ENCODE measurements at places on chromosomes 16 and 17.

GRCh38 chr16:14307059-14307526 is 236.0 kb downstream of the MRTFB start:
- DNase-seq: no peak

GRCh38 chr16:27503662-27504061 is 46.1 kb downstream of the GTF3C1 start:
- DNase-seq: no peak

DNA sequence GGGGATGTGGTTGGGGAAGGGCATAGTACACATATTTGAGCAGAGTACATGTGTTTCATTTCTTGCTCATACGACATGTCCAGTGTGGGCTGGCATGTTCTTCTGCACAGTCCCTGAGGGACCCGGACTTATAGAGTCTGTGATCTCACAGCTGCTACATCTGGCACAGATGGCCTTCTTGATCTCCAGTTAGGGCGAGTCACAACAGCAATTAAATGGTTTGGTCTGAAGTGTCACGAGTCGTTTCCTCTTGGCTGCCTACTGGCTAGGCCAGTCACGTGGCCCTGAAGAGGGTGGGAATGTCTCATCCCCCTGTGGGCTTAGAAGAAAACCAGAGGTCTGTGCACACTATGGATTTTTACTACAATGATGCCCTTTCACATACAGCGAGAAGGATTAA is 443.6 kb downstream of the WWOX start:
- DNase-seq: no peak

DNA sequence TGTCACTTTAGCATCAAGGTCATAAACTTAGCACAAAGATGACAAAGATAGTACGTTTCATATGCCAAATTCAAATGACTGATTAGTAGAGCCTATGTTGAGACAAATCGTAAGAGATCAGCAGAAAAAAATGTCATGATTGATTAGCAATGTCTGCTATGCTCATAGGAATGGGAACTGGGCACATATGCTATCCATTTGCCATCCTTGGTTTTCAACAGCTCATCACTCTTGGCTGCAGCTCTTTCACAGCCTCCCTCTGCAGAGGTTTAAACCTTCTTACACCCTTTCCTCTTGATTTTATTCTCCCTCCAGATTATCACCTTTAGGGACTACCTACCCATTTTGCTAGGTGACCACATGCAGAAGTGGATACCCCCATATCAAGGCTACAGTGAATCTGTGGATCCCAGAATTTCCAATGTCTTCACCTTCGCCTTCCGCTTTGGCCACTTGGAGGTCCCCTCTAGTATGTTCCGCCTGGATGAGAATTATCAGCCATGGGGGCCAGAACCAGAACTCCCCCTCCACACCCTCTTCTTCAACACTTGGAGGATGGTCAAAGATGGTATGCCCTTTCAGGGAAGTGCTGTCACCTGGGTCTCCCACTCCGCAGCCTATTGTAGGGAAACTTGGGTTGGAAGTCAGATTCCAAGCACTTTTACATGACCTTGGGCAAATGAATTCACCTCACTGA is 16.2 kb downstream of the MPO start:
- DNase-seq: no peak

GRCh38 chr17:67469208-67469980 is 92.3 kb downstream of the PITPNC1 start:
- DNase-seq: peak; percentile 23

- no peak for DNase-seq
These were observed 3.5 kb downstream of the MPO start for GRCh38 chr17:58277107-58277801.

DNA sequence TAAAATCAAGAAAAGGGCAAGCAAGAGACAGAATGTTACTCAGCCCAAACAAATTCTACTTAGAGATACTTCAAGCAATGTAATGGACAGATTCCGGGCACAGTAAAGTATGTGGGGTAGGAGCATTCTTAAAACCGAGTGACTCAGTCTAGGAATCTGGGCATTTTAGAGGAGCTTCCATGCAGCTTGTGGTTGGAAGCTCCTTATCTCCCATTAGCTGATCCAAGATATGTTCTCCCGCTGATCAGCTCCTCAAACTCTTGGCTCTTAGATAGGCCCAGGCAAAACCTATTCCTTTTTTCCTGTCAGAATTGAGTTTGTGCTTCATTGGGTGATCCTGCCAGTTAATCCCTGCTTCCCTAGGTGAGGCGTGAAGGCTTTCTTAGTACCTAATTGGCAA is 303.3 kb downstream of the CEP112 start:
- DNase-seq: no peak

GRCh38 chr16:50371936-50372595 is 3.3 kb upstream of the BRD7 start:
- no peak for DNase-seq

GRCh38 chr16:62462971-62463370 is 426.7 kb upstream of the CDH8 start:
- no peak for DNase-seq

DNA sequence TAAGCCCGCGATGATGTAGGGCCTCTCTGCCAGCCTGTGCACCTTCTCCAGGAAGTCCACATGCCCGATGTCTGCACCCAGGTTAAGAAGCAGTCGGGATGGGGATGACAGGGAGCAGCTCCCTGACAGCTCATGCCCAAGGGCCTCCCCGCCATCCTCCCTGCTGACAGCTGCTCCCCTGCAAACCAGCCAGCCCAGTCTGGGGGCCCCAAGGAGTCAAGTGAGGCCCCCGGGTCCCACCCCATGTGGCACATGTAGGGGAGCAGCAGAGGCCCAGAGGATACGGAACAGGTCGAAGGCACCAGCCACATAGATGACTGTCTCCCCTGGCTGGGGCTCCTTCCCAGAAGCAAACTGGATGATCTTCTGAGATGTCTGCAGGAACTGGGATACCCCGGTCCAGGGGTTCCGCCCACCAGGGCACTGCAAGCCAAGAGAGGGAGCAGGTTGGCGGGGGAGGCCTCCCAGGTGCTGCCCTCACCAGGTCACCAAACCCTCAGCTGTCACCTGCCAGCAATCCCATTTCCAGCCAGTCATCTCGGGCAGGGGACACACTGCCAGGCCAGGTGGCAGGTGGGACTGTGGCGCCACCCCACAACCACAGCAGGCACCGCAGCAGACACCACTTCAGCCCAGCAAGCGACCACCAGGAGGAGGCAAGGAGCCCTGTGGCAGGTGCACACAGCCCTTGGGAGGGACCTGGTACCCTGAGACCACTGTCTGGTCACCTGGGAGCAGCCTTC is 4.6 kb downstream of the PCYT2 start:
- DNase-seq: no peak

DNA sequence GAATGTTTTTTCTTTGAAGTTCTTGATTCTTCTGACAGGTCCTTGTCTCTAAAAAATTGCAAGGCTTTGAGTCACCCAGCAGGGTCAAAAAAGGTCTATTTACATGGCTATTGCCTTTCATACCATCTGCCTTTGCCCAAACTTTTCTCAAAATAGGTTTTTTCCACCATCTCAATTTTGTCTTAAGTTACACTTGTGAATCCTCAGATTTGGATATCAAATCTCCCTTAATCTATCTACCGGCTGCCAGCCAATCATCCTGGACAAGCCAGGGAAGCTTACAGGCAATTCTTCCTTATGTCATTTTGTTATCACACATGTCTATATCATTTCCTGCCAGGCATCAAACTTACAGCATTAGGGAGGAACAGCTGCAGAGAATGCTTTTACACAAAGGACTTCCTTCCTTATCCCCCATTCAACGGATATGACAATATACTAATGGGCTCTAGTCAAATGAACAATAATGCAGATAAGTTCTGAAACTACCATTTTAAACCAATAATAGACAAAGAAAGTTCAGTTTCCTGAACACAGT is 104.1 kb upstream of the CORO6 start:
- no peak for DNase-seq

DNA sequence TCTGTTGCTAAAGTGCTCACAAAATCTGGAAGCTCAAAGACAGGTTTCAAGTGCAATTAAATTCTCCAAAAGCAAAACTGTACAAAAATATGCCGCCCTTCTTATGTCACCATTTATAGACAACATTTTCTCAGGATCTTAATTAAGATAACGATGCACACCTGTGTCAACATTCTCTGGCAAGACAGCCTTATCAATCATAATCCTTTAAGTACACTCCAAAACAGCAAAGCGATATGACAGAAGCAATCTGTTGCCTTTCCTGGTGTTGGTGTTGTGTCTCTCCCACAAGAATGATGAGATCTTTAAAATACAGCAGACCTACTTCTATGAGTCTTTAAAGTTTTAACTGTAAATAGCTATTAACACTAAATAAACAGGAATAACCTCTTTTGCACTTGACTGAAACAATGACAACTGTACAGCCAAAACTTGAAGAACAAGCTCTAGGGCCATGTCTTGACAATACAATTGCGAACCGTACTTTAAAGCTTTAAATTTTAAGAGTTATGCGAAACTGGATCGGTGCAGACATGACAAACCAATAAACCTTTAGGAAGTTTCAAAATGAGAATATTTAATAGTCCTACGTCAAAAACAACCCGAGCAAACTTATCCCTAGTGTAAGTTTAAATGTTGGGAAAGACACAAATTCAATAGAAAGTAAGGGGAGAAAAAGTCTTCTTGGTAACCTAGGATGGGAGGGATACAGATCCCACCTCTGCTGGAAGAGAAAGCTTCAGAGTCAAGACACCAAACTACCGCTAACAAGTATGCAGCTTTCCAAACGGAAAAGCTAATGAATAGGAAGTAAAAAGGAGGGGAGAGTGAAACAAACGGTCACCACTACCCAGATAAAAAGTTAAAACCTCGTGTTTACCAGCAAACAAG is 3.3 kb upstream of the IRX5 start:
- no peak for DNase-seq

GRCh38 chr17:59001158-59001814 is 105.4 kb downstream of the TRIM37 start:
- DNase-seq: peak; percentile 76

DNA sequence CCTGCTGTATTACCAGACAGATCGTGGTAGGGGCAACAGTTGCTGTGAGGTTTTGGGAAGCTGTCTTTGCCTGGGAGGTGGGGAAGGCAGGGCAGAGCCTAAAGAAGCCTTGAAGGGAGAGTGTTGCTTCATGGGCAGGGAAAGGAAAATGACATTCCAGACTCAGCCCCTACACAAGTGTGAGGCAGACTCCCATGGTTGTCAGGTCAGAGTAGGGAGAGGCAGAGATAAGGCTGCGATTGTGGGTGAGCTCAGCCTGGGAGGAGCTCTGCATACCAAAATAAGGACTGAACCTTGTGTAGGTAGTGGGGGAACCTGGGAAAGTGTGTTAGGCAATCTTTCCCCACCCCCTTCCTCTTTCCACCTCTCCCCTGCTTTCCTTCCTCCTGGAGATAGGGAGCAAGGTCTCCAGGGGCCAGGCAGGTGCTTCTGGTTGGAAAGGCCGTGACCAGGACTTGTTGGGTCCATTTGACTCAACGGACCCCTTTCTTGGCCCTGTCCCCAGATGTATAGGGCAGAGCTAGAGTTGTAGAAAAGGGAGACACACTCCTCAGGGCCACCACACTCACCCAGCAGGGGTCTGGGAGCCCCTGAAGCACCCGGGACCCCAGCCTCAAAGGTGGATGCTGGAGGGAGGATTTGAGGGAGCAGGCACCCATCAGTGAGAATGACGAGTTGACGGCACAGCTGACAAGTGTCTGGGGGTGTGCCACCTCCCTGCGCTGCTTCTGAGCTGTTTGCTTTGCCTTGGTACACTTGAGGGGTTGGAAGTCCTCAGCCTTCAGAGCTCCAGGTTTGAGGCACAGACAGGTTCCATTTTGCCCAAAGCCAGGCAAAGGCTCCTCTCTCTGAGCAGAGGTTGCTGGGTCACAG is 18.5 kb upstream of the TOB1 start:
- no peak for DNase-seq
